ENCODE measurements at places on chromosomes 6 and 20.

- no peak for DNase-seq
Observed at GRCh38 chr6:132017942-132018341, 66.8 kb upstream of the CCN2 start.

- DNase-seq: peak; percentile 81
Observed at GRCh38 chr6:26550250-26550993, 12.3 kb downstream of the HMGN4 start.

DNA sequence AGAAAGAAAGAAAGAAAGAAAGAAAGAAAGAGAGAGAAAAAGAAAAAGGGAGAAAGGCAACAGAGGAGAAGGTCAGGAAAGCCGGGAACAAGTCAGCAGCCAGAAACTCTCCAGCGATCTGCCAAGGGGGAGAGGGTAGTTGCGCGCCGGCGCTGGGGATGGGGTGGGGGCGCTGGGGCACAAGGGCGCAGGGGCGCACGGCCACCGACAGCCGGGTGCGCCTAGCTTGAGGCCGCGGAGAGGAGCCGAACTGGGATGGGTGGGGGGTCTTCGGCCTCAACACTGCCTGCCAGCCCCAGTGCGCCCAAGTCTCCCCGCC, 533 bp upstream of the RSPO3 start:
- DNase-seq: no peak

- DNase-seq: no peak
Observed at GRCh38 chr6:39198528-39198927, 30.7 kb downstream of the KCNK5 start.

GRCh38 chr20:61413752-61414151, 161.7 kb downstream of the CDH4 start:
- no peak for DNase-seq

DNA sequence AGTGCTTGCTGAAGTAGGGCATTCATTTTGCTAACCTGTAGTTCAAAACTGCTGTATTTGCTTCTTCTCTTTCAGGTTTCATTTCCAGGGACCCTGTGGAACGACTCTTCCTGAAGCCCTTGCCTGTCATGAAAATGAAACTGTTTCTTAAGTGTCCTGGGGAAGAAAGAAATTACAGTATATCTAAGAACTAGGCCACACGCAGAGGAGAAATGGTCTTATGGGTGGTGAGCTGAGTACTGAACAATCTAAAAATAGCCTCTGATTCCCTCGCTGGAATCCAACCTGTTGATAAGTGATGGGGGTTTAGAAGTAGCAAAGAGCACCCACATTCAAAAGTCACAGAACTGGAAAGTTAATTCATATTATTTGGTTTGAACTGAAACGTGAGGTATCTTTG, 3.4 kb upstream of the NOL7 start:
- peak; percentile 31 for DNase-seq

GRCh38 chr6:137776786-137777686, 90.0 kb upstream of the TNFAIP3 start:
- peak; percentile 28 for DNase-seq

- no peak for DNase-seq
Observed at GRCh38 chr20:61887596-61888093, 178.0 kb downstream of the TAF4 start.
